ENCODE measurements at places on chromosomes 1 and 21.

GRCh38 chr1:175221557-175222175 is 29.1 kb upstream of the KIAA0040 start:
- peak; percentile 76 for DNase-seq

DNA sequence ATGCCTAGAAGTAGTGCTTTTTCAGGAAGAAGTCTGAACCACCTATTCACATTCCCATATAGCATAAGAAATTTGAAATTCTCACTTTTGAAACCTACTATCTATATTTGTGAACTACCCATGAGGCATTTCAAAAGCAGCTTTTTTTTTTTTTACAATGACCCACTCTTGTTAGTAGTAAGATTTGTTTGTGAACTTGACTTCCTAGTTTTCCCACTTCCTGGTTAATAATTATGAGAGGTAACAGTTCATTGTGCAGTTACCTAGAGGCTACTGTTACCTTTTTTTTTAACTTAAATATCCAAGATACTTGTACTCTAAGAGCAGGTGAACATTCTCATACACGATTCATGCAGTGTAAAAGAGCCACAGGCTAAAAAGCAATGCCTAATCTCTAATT is 371.7 kb upstream of the ADGRL2 start:
- DNase-seq = no peak

GRCh38 chr1:78667939-78668338 is 18.3 kb downstream of the IFI44 start:
- DNase-seq = no peak

- DNase-seq = no peak
Observed at GRCh38 chr1:89001510-89001909, 9.1 kb upstream of the KYAT3 start.

DNA sequence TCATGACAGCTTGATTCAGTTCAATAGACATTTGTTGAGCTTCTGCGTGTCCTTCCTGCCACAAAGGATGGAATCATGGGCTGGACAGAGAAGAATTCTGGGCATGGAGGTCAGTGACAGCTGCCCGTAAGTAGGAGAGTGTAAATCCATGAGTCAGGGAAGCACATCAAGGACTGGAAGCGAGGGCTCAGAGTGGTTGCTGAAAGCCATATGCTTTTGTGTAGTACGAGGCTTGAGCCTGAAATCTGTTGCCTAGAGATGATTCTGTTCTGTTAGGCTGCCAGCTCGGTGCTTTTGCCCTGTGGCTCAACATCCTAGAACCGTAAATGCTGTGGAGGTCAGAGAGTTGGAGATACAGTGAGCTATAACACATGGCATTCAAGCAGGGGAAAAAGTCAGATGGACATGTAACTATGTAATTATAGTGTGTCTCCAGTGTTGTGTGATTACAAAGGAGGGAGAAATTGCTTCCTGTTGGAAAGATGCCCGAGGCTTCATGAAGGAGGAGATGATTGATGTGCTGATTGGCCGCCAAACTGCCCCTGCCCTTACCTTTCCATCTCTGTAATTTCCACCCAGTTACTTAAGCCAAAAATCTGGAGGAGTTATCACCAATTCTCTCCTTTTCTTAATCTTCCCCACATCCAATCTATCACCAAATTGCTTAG is 92.8 kb upstream of the CACNA1E start:
- no peak for DNase-seq

- no peak for DNase-seq
Observed at GRCh38 chr1:243712242-243712641, 137.8 kb downstream of the AKT3 start.

GRCh38 chr1:53540604-53541262 is 81.5 kb downstream of the DMRTB1 start:
- no peak for DNase-seq

- no peak for DNase-seq
Observed at GRCh38 chr21:35504951-35505466, 455.9 kb upstream of the RUNX1 start.
